ENCODE measurements at places on chromosomes 7 and 10. TPM values are rescaled to one million over a fixed set of nuclear protein-coding genes. Genes with fewer than 3 reads are reported as not detected.

Gene PDK4
- 0.20 TPM for total RNA-seq

Gene ADAM22
- 10.1 TPM for total RNA-seq

Gene ACBD5
- total RNA-seq: 38.3 TPM

Gene OPTN
- total RNA-seq: 70.9 TPM

Gene FAM20C
- 34.0 TPM for total RNA-seq

Gene FOXI2
- total RNA-seq: not detected

Gene DKK1
- total RNA-seq: 1,709 TPM

Gene UPK3BL2
- total RNA-seq: 9.3 TPM

Gene IQUB
- total RNA-seq: 0.35 TPM

Gene TMEM213
- not detected for total RNA-seq

Gene OR6V1
- total RNA-seq: not detected

Gene CHCHD2
- total RNA-seq: 459 TPM

Gene FAM25A
- not detected for total RNA-seq

Gene SEC31B
- total RNA-seq: 5.1 TPM

Gene NRAP
- 0.05 TPM for total RNA-seq

Gene IFIT1B
- total RNA-seq: not detected

Gene IKZF1
- total RNA-seq: not detected

Gene PDE6C
- not detected for total RNA-seq

Gene GRIFIN
- total RNA-seq: not detected

Gene HOXA5
- 4.9 TPM for total RNA-seq

Gene ADAMTS14
- total RNA-seq: not detected

Gene TUBB8
- total RNA-seq: not detected
